A673 (cell line): ENCODE measurements at places on chromosomes 4 and X. TPM values are rescaled to one million over a fixed set of nuclear protein-coding genes. Genes with fewer than 3 reads are reported as not detected.

DNA sequence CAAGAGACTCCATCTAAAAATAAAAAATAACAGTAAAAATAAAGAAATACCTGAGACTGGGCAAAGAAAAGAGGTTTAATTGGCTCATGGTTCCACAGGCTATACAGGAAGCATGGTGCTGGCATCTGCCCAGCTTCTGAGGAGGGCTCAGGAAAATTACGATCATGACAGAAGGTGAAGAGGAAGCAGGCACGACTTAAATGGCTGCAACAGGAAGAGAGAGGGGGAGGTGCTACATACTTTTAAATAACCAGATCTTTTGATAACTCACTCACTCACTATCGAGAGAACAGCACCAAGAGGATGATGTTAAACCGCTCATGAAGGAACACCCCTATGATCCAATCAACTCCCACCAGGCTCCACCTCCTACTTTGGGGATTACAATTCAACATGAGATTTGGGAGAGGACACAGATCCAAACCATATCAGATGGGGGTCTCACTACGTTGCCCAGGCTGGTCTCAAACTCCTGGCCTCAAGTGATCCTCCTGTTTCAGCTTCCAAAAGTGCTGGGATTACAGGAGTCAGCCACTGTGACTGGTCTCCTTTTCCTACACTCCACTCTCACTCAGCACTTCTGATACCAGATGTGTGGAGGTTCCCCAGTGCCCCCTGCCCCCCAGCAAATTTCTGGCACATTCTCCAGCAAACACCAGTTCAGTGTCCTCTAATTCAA is 11.9 kb upstream of the ZNF157 start:
- no peak overlapping the region for H3K4me3 ChIP-seq
- no peaks in the 10 kb centered on the region for H3K36me3 ChIP-seq
- no peaks in the 10 kb centered on the region for H3K27me3 ChIP-seq
- H3K4me1 ChIP-seq: no peaks in the 10 kb centered on the region
- no peak overlapping the region for H3K27ac ChIP-seq
- peak; percentile 22 for DNase-seq

DNA sequence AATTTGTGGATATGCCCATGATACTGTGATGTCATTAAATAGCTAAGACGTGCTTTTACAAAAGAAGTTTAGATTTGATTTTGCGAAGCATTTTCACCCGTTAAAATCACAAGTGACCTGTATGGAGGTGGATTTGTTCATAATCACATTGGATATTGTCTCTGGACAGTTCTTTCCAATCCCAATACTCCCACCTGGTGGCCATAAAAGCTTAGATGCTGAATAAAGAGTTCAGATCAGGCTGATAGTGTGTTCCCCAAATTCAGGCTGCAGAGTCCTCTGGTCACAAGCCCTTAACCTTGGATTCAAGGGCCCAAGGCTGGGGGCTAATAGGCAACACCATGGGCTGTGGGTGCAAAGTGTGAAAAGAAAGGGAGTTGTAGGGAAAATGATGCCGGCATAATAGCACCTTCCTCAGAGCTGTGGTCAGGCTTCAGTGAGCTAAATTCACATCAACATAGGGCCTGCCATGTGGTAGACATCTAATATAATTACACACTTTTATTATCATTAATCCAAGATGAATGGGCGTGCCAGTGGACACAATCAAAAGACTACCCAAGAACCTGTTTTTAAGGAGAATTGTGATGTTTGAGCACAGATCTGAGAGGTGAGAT is 28.1 kb downstream of the SMIM43 start:
- H3K27me3 ChIP-seq: no peaks in the 10 kb centered on the region
- H3K4me3 ChIP-seq: no peak overlapping the region
- H3K27ac ChIP-seq: no peak overlapping the region
- no peaks in the 10 kb centered on the region for H3K4me1 ChIP-seq
- H3K36me3 ChIP-seq: no peaks in the 10 kb centered on the region

DNA sequence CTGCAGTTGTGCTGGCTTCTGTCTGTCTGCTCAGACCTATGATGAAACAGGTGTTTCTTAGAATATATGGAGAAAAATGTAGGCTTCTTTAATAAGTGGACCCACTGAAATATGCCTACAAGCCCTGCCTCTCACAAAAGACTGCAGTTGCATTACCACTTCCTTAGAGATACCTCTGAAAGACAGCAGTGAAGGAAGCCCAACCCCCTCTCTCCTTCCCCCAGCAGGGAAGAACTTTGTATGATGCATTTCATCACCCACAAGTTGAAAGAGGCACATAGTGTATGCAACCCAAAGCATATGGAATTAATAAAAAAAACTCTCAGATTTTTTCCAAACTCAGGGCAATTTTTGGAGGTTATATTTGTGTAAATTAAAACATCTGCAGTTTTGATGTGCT is 916.7 kb downstream of the TECRL start:
- no peak overlapping the region for H3K27ac ChIP-seq
- H3K27me3 ChIP-seq: no peaks in the 10 kb centered on the region
- no peaks in the 10 kb centered on the region for H3K4me1 ChIP-seq

GRCh38 chr4:182749667-182750167 is 167.5 kb downstream of the DCTD start:
- H3K36me3 ChIP-seq: no peaks in the 10 kb centered on the region
- H3K27ac ChIP-seq: no peak overlapping the region
- no peak for DNase-seq
- H3K27me3 ChIP-seq: no peaks in the 10 kb centered on the region
- no peak overlapping the region for H3K4me3 ChIP-seq

DNA sequence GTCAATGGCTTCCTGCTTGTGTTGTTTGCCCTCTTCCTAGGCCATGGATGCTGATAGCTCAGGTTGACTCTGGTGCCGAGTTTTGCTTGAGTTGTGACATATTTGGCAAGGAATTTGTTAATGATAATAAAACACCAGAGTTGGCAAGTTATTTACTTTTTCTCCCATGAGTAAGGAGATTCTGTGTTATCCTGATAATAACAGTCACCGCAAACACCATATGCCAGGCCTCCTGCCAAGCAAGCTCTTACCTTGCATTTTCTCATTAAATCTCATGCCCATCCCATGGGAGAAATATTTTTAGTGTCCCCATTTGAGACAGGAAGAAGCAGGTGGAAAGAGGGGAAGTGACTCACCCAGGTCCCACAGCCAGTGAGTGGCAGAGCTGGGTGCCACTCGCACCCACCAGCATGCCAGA is 67.4 kb upstream of the CLCN4 start:
- no peaks in the 10 kb centered on the region for H3K27me3 ChIP-seq
- H3K27ac ChIP-seq: no peak overlapping the region
- peaks cover 4% of the 10 kb centered on the region for H3K36me3 ChIP-seq

Gene TLR10
- total RNA-seq: not detected in 2 replicates

Gene MAGEA9B
- total RNA-seq: not detected in 2 replicates

Gene GIMD1
- not detected in 2 replicates for total RNA-seq

Gene C4orf36
- 3.1 and 5.3 TPM in 2 replicates for total RNA-seq

Gene PNMA3
- 0.90 and 1.7 TPM in 2 replicates for total RNA-seq

Gene SCML2
- 13.9 and 14.6 TPM in 2 replicates for total RNA-seq

Gene TLR2
- 0.94 and 1.1 TPM in 2 replicates for total RNA-seq
